Activated naive CD4-positive, alpha-beta T cell treated with anti-CD3 and anti-CD28 coated beads, Interleukin-2, amount 50 U/mL, for 72 hours (primary cell): ENCODE measurements at places on chromosomes 12 and 14. TPM values are rescaled to one million over a fixed set of nuclear protein-coding genes. Genes with fewer than 3 reads are reported as not detected.

Gene ERP27
- 1.5 TPM for total RNA-seq

Gene CLEC4A
- 3.5 TPM for total RNA-seq

Gene TPH2
- total RNA-seq = not detected

Gene ETV6
- 15.2 TPM for total RNA-seq

Gene DBX2
- not detected for total RNA-seq

Gene IFNG-AS1
- not detected for total RNA-seq
